H4 (cell line): ENCODE measurements at places on chromosomes 4 and X. TPM values are rescaled to one million over a fixed set of nuclear protein-coding genes. Genes with fewer than 3 reads are reported as not detected.

DNA sequence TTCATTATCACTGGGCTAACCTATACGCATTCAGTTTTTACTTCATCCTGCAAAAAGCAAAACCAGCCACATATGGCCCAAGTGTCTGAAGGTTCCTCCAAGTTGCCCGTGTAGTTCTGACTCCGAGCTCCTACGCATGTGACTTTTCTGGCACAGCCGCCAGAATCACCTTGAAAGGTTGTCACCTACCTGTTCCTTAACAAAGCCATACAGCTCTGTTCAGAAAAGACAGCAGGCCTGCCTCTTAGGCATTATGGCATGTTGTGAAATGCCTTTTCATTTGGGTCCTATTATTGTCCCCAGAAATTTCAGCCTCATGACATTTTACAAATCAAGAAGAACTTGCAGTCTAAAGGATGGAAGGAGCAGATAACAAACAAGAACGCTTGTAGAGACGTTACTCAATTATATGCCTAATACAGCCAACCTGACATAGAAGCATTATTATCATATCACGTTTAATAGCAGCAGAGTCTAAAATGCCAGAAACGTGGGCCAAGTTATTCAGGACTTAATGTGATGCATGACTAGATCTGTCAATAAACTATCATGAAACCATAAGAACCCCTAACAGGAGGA is 118.5 kb downstream of the RBM47 start:
- no peak for DNase-seq

GRCh38 chr4:23768541-23768940 is 121.3 kb downstream of the PPARGC1A start:
- peak; percentile 48 for DNase-seq

DNA sequence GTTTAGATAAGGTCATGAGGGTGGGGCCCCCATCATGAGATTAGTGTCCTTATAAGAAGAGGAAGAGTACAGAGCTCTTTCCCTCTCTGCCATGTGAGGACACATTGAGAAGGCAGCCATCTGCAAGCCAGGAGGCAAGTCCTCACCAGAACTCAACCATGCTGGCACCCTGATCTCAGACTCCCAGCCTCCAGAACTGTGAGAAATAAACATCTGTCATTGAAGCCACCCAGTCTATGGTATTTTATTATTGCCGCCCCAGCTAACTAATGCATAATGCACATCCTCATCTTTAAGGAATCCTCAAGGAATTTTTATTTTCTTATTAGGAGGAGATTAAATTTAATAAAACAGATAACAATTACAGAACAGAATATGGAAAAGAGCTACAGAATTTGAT is 16.7 kb upstream of the EXOSC9 start:
- no peak for DNase-seq

GRCh38 chr4:189917161-189917891 is 23.3 kb upstream of the FRG1 start:
- DNase-seq = no peak

- no peak for DNase-seq
Observed at GRCh38 chr4:54423066-54423465, 194.0 kb downstream of the PDGFRA start.

DNA sequence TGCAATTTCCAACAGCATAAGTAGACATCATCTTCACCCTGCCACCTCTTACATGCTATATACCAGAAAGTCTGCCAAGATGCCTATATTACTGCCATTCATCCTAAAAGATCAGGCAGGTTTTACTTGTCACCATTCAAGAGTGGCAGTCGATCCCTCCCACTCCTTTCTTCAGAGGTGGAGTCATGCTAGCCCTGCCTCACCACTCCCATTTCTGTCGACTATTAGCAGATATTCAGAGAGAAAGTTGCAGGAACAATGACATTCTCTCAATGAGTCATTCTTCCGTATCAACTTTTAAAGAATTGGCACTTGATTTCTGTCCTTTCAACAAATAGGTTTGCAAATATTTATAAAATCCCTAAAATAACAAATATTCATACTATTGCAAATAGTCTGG is 1060.1 kb downstream of the ADGRL3 start:
- peak; percentile 3 for DNase-seq

DNA sequence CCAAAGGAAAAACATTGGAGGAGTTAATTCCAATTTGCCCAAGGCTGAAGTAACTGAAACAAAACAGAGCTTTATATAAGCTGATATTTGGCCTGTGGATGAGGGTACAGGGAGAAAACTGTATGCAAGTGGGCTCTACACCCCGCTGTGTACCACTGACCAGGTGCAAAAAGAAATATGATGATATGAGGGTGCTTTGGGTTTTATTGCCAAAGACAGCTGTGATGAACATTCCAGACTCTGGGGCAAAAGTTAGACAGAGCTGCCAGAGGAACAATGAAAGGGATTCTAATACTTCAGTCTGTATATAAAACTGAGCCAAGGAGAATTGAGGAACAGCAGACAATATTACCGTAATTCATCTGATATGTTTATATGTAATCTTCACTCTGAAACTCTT is 117.4 kb downstream of the MID1 start:
- DNase-seq = no peak

Gene RIPPLY1
- not detected in 2 replicates for total RNA-seq

Gene COX7B
- 763 and 1,021 TPM in 2 replicates for total RNA-seq

Gene OPN1MW3
- total RNA-seq = not detected in 2 replicates
